Globus pallidus (tissue), 1 donor: ENCODE measurements at places on chromosomes 6 and 20.

GRCh38 chr6:3032986-3033385 lies 33.3 kb downstream of the NQO2 start:
- no peak for DNase-seq

DNA sequence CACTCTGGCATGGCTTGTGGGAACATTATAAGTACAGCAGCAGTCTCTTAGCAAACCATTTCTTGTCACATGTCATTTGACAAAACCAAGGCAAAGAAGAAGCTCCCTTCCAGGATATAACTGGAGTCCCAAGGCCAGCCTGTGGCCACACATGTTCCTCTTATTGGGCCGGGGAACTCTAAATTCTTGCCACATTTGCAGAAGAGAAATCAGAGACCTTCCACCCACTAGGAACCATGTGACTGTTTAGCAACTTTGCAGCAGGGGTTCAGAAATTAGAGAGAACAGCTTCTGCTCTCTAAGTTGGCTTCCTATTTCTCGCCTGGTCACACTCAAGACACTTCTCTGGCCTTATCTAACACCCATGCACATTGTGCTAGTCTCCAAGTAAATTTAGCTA lies 20.4 kb upstream of the MEP1A start:
- DNase-seq: peak; percentile 77

DNA sequence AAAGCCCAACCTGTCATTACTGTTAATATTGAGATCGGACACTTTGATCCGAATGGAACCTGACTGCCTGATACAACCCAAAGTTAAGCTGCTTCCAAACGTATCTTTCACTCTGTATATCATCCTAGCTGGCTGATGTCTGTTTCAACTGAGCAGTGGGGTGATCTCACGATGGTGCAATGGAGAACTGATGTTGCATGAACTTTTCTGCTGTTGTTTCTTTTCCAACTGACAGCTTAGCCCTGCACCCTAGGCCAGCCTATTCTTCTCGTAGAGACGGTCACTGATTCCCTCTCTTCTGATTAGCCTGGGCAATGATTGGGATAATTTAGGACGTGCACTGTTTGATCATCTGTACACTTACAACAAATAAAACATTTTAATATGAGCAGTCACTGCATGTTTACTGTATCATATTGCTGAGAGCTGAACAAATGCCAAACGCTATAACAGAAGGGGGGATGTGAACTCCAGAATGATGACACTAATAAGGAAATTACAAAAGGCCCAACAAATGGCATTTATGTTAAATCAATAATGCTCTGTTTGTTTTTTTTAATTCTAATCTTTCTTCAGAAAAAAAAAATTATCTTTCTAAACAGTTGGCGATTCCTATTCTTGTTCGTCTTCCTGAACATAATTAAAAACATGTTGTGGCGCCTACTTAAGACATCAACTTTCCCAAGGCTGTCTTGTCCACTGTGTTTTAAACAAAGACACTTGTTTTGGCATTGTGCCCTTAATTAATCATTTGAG lies 184.8 kb downstream of the ZNF217 start:
- DNase-seq: no peak

- DNase-seq: no peak
These were observed 3.7 kb upstream of the CMTR1 start for GRCh38 chr6:37429352-37429750.

- no peak for DNase-seq
These were observed 9.3 kb upstream of the SIRPB2 start for GRCh38 chr20:1500496-1500895.

DNA sequence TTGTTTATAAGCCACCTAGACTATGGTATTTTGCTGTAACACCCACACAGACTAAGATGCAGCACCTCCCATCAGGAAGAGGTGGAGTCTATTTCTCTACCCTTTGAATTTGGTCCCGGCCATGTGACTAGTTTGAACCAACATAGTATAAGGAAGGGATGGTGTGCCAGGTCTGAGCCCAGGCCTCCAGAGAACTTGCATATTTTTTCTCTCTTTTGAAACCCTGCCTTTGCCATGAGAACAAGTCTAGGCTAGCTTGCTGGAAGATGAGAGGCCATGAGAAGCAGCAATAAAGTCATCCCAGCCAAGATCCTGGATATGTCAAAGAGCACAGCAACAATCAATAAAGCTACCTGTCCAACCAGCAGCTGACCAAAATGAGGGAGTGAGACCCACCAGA lies 63.0 kb upstream of the ANKEF1 start:
- DNase-seq: no peak

- DNase-seq: no peak
These were observed 670 bp upstream of the PARD6B start for GRCh38 chr20:50730765-50731054.

DNA sequence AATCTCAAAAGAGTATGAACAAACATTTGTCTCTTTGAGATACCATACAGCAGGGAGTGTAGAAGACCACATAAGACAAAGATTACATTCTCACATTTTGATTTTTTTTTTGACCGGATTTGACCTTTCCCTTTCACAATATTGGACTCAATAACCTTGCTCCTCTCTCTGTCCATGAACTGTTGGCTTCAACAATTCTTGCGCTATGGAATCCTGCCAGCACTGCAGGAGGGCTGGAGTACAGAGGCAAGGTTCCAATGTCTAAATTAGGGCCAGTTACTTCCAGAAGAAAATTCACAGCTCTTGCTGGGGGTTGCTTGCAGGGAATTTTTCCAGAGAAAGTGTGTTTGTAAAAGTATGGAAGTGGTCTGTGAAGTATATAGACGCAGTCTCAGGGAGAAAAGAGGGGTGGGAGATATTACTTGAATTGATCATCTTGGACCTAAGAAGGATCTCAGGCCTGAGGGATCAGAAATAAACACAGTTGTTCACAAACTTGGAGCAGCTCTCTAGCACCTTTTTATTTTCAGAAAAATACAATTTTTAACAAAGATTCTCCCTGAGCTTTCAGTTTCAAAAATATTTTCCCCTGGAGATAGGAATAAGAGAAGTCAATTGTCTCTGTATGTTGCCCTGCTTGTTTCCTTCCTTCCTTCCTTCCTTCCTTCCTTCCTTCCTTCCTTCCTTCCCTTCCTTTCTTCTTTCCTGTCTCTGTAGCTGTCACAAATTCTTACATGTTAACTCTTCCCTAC lies 765.9 kb downstream of the BCKDHB start:
- DNase-seq: no peak

GRCh38 chr6:159969204-159969912 lies 476 bp downstream of the IGF2R start:
- no peak for DNase-seq

- no peak for DNase-seq
These were observed 89.9 kb upstream of the SYNDIG1 start for GRCh38 chr20:24379484-24379927.

DNA sequence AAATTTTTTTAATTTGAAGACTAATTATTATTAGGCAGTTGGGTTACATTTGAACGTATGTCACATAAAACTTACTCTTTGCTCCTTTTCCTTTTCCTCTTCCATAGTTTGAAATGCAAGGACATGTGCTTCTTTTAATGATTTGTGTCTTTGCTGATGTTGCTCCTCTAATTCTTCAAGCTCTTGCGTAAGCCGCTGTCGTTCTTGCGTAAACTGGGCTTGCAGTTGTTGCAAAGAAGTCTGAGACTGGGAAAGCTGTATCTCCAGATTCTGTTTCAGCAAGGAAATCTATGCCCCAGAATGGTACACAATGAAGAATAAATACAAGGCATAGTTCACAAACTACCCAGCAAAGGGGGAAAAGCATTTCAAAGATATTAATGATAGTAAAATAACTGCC lies 45.1 kb upstream of the MCM9 start:
- DNase-seq: no peak

- DNase-seq: peak; percentile 67
These were observed 2.4 kb downstream of the JAG1 start for GRCh38 chr20:10671221-10671918.
